Sciatic nerve (tissue), 2 donors: ENCODE measurements at places on chromosomes 4 and X. TPM values are rescaled to one million over a fixed set of nuclear protein-coding genes. Genes with fewer than 3 reads are reported as not detected.

Gene UGDH
- total RNA-seq = 53.4 TPM

Gene FGF13
- total RNA-seq = 10.4 TPM

Gene KIAA1210
- 0.27 TPM for total RNA-seq

Gene GABRE
- total RNA-seq = 60.7 TPM

Gene ITIH6
- total RNA-seq = not detected

Gene TMEM150C
- total RNA-seq = 14.3 TPM

Gene SCRG1
- 1.5 TPM for total RNA-seq

Gene SORCS2
- total RNA-seq = 52.5 TPM

Gene FAM47E
- 2.5 TPM for total RNA-seq

Gene TLR1
- 28.9 TPM for total RNA-seq

- no peak for DNase-seq
These were observed 174.5 kb upstream of the C1QTNF7 start for GRCh38 chr4:15253349-15253748.

DNA sequence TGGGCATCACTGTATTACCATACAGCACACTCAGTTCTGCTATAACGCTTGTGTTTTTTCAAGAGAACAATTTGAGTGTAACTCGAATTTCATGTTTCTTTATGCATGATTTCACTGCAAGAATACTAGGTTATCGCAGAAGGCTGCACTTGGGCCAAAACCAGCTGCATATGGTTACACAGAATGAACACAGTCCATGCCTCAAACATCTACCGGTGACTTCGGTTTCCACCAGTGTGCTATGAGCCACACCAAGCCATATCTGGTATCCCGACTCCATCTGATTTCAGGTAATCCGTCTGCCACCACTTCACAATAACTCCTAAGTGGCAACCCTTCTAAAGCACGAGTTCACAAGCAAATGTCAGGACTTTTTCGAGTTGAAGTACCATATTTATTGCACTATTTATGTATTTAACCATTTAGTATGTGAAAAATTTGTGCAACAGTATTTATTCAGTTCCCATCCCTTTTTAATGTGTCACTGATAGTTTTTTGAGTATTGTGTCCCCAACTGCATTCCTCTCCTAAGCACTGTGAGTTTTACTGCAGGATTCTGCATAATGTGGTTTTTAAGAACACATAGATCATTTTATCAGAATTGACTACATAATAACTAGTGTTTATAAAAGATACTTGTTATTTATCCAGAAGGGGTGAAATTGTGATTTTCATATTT, 111.8 kb downstream of the APBB2 start:
- DNase-seq = no peak

- peak; percentile 78 for DNase-seq
These were observed 86.2 kb downstream of the NHSL2 start for GRCh38 chrX:71996826-71997225.

- DNase-seq = no peak
These were observed 27.6 kb downstream of the PRR32 start for GRCh38 chrX:126847143-126847542.

- DNase-seq = no peak
These were observed 1920.6 kb downstream of the ARAP2 start for GRCh38 chr4:34323549-34324320.

DNA sequence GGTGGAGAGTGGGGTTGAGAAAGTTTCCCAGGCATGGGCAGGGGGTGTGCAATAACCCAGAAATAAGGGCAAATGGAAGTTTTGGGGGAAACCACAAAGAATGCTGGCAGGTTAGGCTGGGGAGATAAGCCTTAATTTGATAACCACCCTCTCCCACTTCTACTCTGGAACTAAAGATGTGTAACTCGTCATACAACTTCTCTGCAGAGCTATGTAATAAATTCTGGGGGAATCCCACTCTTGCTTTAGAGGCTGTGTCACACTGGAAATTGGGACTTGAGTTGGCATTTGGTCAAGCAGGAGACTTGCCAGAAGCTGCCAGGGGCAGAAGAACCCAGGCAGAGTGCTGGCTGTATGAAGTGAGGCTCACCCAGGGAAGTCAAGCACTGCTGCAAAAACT, 170.9 kb upstream of the CPEB2 start:
- no peak for DNase-seq

GRCh38 chr4:61440321-61440720, 240.2 kb downstream of the ADGRL3 start:
- DNase-seq = no peak

DNA sequence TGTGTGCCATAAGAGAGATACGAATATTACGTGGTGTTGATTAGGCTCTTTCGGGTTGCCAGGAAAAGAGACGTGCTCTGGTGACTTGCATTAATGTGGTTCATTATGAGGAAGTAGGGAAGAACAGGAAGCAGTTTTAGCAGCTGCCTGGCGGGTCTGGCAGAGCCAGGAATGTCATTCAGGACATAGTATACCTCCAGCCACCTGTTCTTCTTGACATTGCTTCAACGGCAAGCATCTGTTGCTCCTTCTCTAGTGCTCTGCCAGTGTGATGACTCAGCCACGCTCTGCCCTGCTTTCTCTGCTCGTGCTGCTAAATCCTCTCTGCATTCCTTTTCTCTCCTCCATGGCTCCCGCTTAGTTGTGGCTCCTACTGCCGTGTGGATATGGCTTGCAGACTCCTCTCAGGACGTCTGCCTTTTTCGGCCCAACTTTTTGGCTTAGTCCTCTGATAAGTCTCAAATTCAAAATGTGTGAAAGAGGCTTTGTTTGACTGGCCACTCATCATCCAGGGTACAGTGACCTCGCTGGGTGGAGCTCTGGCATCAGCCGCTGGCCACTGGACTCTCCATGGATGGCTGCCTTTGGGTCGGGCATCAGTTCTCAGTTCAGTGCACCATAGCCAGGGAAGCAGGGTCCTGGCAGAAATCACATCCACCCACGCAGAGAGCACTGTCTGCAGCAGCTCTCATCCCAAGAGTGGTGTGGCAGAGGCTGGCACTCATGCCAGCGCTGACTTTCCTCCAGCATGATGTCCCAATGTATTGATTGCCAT, 89.3 kb upstream of the KLF3 start:
- no peak for DNase-seq

DNA sequence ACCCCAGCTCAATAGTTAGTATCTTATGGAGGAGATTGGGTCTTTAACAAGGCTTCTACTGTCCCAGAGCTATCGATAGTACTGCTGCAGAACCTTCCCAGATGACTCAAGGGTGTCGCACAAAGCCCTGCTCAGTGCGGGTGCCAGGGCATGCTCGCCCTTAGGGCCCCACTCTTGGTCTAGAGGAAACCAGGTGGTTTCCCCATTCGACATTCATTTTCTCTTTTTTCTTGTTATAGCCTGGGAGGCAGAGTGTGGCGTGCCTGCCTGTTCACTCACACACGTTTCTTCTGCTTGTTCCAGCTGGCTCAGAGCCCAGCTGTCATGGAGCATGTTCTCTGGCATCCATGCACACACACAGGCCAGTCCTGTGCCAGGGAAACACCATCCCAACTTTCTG, 144.5 kb downstream of the SMIM20 start:
- no peak for DNase-seq

- no peak for DNase-seq
These were observed 78.8 kb downstream of the NHS start for GRCh38 chrX:17453788-17454187.

- DNase-seq = no peak
These were observed 18.5 kb upstream of the OPN1LW start for GRCh38 chrX:154125391-154126040.

DNA sequence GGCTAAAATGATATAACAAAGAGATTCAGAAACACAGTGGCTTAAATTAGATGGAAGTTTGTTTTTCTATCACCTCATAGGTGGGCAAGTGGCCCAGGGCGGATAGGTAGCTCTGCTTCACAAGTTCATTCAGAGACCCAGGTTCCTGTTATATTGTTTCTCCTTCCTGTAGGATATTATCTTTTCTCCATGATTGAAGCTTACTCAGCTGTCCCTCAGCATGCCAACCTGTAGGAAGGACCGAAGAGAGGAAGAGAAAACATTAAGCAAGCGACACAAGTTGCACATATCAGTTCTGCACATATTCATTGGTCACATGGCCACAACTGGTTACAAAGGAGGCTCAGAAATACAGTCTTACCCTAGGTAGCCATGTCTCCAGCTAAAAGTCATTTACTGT, 6.9 kb downstream of the KLHL5 start:
- DNase-seq = no peak

GRCh38 chrX:11431786-11432185, 138.6 kb downstream of the AMELX start:
- no peak for DNase-seq

DNA sequence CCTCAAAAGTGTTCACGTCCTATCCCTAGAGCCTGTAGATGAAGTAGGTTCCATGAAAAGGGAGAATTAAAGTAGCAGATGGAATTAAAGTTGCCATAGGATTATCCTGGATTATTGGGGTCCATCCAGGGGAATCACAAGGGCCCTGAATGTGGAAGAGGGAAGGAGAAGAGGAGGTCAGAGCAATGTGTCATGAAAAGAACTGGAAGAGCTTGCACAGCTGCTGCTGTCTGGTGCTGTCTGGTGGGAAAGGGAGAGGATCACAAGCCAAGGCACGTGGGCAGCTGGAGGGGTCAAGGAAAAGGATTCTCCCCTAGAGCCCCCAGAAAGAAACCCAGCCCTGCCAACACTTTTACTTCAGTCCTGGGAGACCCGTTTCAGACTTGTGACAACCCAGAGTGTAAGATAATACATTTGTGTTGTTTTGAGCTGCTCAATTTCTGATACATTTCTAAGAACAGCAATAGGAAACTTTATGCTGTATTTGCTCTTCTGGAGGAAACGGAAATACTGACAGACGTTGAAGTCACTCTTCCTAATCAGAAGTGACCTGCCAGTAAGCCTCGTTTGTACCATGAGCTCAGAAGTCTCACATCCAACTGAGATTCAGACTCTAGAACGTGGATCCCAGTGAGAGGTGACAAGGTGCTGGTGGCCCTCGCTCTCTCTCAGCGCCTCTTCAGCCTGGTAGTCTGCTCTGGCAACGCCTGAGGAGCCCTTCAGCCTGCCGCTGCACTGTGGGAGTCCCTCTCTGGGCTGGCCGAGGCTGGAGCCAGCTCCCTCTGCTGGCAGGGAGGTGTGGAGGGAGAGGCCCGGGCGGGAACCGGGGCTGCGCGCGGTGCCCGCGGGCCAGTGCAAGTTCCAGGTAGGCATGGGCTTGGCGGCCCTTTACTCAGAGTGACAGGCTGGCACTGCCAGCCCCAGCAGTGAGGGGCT, 34.7 kb upstream of the ENPP6 start:
- no peak for DNase-seq

- DNase-seq = no peak
These were observed 123.7 kb downstream of the CBR4 start for GRCh38 chr4:168886351-168886750.

DNA sequence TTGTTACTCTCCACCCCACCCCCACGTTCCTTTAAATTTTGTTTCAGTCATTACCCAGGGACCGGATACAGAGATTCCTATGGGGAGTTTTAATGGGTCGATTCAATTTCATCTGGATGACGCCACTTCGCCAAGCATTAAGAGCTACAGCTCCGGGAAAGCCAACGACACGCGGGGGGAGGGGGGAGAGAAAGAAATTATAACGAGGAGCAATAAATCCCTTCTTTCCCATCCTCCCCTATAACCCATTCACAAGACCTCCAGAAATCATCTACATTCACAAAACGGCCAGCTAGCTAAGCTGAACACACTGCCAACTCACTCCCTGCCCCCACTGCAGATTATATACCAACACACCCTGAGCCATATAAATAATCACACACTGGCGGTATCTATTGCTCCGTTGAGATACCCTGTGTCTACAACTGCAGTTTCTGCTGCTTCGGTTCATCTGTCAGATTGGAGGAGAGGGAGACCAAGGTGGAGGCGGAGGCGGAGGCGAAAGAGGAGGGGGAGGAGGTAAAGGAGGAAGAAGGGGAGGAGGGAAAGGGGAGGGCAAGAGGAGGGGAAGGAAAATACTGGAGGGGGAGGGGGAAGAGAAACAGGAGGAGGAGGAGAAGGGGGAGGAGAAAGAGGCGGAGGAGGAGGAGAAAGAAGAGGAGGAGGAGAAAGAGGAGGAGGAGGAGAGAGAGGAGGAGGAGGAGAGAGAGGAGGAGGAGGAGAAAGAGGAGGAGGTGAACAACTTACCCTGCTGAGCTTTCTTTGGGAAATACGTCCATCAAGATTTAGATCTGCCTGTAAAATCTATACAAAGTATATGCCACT, 113.9 kb upstream of the VAMP7 start:
- peak; percentile 67 for DNase-seq

DNA sequence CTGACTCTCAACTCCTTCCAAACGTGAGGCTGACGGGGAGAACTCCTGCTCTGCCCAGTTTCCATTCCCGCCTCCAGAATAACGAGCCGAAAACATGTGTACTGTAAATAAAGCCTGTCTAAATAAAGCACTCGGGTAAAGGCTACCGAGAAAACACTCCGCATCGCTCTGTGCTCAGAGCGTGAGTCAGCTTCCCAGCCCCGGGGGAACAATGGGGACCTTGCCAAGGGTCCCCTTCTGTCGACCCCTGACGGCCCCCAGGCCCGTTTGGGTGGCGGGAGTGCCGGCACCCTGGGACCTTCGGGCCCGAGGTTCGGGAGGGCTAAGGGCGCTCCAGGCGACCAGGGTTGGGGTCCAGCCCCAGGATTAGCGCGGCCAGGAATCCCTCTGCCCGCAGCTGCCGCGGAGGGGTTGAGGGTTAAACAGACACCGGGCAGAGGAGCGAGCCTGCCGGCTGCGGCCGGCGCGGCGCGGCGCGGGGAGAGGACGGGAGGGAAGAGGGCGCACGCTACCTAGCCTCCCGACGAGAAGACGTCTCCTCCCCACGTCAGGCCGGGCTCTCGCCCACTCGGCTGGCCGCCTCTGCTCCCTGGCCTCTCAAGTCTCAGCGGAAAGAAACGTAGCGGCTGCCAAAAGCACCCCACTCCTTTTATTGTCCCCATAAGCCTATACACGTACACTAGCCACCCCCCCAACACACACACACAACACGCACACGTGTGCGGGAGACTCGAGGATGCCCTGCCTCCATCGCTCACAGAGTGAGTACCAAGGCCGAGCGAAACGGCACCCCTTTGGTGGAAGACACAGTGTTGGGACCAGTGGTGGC, 85.5 kb downstream of the BCOR start:
- peak; percentile 72 for DNase-seq

- DNase-seq = no peak
These were observed 16.7 kb upstream of the AFAP1 start for GRCh38 chr4:7956270-7956808.

GRCh38 chr4:78584863-78585547, 33.4 kb downstream of the ANXA3 start:
- DNase-seq = no peak

- no peak for DNase-seq
These were observed 46.9 kb upstream of the STIM2 start for GRCh38 chr4:26813698-26814097.

- no peak for DNase-seq
These were observed 553.6 kb upstream of the BOD1L1 start for GRCh38 chr4:14180983-14181601.

DNA sequence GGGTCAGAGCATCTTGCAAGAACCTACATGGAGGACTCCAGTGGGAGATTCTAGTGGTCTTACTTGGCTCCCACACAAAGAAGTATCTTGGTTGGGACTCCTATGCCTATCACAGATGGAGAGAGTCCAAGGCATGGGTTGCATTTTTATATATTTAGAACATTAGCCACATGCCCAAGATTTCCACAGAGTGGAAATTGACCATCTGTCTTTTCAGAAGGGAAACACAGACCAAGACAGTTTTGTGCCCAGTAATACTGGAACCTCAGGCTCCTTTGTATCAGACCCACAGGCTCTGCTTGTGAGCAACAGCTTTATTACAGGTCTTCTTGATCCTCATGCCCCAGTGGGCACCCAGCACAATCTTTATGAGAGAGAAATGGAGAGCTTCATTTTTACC, 43.6 kb downstream of the PAGE2 start:
- no peak for DNase-seq
